ENCODE measurements at places on chromosomes 2 and 18. TPM values are rescaled to one million over a fixed set of nuclear protein-coding genes. Genes with fewer than 3 reads are reported as not detected.

DNA sequence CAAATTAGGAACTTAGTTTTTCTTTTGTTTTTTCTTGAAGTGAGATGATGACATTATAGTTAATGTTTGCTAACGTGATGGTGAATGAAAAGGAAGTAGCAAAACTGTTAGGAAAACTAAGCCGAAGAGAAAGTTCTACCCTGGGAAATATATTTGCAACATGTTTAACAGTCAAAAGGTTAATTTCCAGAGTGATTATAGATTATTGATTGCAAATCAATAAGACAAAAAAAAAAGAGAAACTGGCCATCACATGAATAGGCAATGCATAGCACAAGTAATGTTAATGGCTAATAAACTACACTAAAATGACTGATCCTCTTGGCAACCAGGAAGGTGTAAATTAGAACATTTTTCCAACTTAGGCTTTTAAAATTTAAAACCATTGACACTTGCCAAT, 26.0 kb upstream of the AMMECR1L start:
- DNase-seq, result no peak

- no peak for DNase-seq
These were observed 335.7 kb downstream of the GALNT13 start for GRCh38 chr2:154207288-154208047.

DNA sequence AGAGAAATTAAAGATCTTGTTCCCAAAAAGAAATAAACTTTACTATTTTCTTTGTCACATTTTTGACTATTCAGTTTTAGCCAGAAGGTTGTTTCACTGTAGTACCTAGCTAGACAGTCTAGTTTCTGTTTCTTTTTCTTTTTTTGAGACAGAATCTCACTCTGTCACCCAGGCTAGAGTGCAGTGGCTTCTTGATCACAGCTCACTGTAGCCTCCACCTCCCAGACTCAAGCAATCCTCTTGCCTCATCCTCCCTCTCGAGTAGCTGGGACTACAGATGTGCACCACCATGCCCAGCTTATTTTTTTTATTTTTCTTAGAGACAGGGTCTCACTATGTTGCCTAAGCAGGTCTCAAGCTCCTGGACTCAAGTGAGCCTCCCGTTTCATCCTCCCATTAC, 2.2 kb downstream of the RBM45 start:
- DNase-seq, result no peak

TFPI gene
- polyA plus RNA-seq, result 40.8 TPM

CRYBA2 gene
- polyA plus RNA-seq, result not detected

DNA sequence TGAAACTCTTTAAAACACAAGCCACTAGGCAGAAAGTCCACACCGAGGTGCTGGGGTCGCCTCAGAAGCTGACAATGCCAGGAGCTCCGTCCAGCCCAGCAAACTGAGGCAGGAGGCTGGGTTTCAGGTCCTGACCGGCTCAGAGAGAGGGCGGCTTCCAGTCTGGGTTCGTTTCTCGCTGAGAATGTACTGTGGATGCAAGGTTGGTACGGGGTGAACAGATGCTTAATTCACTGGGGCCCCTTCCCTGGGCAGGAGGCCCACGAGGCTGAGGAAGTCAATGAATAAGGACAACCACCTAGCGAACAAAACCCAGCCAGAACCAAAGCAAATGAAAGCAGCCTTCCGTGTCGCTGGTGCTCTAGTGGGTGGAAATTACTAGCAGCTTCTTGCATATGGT, 142.0 kb downstream of the RTP5 start:
- no peak for DNase-seq

NEU2 gene
- not detected for polyA plus RNA-seq

DNA sequence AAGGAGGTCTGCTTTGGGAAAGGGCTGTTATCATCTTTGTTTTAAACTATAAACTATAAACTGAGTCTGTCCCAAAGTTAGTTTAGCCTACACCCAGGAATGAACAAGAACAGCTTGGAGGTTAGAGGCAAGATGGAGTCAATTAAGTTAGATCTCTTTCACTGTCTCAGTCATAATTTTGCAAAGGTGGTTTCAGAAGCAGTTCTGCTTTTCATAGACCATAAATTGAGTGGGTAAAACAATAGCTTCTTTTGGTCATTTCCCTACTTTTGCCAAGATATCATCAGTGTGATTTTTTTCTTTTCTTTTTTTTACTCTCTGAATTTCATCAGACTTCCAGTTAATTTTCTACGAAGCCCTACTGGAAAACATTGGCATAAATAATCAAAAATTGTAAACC, 117.0 kb downstream of the AP1S3 start:
- no peak for DNase-seq

ZAP70 gene
- 1.5 TPM for polyA plus RNA-seq
